ENCODE measurements at places on chromosomes 4 and X.

DNA sequence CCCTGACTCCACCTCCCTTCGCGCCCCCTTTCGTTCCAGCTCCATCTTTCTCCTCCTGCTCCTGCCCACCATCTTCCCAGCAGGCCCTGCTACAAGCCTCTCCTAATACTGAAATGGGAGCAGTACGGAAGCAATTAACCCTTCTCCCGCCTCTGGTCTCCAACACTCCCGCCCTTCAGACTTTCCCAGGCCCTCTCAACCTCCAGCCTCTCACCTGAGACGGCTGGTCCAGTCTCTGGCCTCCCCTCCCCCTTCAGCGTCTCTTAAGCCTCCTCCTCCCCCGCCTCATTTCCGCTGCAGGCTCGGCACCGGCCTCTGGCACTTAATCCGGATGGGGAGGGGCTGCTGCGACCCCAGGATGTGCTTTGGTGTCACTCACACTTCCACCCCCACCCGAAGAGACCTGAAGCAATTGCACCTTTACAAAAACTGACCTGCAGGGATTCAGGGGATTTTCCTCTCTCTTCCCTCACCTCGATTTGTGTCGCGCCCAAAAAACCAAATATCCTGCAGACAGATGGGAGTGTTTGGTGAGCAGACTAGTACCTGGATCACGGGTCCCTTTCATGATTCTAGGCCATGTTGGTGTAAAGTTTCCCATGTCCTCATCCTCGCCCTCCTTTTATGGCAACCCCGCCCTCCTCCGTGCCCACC lies 657 bp downstream of the TCEAL8 start:
- DNase-seq: no peak

- DNase-seq: no peak
These were observed 222.1 kb downstream of the TACR3 start for GRCh38 chr4:103497692-103498091.

DNA sequence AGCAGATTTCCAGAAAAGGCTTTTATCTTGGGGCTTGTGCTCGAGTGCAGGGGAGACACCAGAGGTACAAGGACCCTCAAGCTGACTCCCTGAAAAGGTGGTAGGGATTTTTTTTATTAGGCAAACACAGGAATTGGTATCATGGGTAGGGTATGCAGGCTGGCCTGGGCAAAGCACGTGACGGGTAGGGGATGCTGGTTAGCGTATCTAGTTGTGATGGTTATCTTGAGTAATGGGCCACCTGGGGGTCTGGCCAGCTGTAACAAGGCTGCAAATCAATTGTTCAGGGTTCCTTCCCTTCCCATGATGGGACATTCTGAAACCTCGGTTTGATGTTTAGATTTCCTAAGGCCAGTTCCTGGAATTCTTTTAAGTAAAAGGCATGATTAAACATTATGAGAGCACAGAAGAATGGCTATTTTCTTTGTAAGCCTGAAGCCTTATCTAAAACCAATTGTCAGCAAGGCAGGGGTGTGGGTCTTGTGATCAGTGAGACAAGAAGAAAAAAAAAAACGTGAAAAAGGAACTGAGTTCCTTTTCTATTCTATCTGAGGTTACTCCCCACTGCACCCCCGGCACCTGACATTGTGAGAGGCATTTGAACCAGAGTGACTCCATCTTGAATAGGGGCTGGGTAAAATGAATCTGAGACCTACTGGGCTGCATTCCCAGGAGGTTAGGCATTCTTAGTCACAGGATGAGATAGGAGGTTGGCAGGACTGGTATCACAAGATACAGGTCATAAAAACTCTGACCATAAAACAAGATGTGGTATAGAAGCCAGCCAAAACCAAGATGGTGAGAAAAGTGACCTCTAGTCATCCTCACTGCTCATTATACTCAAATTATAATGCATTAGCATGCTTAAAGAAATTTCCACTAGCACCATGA lies 64.2 kb upstream of the S100G start:
- DNase-seq: no peak

DNA sequence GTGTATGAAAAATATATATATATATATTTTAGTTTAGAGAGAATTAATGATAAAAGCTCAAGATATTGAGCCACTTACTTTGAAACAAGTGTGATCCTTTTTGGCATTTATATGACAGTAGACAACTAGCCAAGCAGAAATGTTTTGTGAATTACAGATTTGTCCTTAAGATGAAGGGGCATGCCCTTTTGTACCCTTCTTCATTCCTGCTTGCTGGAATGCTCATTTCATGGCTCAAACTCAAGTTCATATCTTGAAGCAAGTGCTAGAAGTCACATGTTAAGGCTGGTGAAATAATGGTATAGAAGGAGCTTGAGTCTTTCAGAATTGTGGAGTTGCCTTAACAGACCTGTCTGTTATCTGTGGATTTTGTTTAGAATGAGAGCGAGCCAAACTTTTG lies 203.0 kb downstream of the BMPR1B start:
- no peak for DNase-seq

GRCh38 chrX:96591421-96591820 lies 93.2 kb upstream of the DIAPH2 start:
- no peak for DNase-seq

DNA sequence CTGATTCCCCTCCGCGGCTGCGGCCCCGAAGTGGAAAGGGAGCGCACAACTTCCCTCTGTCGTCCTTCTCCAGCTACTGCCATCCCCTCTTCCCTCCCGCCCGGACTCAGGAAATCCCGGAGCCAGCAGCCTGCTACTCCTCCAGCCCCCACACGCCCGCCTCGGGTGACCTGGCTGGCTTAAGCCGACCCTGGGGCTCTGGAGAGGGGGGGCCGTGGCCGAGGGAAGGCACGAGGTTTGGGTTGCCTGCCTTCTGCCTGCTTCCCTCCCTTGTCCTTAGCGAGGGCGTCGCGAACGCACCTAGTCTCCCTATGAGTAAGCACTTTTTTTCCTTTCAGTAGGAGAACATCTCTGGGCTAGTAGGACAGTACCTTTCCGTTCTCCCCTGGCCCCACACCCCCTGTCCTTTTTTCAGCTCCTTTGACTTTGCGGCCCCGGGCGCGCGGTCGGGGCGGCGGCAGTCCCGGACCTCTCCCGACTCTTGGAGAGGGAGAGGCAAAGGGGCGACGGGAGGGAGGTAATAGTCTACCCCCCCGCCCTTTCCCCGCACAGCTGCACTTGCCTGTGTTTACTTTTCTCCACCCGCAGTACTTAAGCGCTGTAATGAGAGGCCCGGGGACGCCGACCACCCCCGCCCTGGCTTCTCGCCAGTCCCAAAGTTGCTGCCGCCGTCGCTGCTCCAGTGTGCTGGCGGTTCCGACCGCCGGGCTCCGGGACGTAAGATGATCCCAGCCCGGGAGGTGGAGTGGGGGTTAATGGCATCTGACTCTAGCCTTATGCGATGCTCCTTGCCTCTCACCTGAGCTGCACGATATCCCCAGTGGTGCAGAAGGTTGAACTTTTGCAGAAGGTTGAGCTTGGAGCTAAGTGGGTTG lies 868 bp downstream of the PLS3 start:
- DNase-seq: no peak

DNA sequence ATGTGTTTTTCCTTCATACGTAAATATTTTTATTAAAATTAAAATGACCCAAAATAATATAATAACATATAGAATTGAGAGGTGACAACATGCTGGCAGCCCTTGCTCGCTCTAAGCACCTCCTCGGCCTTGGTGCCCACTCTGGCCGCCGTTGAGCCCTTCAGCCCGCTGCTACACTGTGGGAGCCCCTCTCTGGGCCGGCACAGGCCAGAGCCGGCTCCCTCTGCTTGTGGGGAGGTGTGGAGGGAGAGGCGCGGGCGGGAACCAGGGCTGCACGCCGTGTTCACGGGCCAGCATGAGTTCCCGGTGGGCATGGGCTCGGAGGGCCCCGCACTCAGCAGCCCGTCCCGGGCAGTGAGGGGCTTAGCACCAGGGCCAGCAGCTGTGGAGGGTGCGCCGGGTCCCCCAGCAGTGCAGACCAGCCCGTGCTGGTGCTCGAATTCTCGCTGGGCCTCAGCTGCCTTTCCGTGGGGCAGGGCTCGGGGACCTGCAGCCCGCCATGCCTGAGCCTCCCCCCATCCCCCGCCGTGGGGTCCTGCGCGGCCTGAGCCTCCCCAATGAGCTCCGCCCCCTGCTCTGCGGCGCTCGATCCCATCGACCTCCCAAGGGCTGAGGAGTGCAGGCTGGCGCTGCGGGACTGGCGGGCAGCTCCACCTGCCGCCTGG lies 222.3 kb downstream of the PTTG2 start:
- DNase-seq: no peak

DNA sequence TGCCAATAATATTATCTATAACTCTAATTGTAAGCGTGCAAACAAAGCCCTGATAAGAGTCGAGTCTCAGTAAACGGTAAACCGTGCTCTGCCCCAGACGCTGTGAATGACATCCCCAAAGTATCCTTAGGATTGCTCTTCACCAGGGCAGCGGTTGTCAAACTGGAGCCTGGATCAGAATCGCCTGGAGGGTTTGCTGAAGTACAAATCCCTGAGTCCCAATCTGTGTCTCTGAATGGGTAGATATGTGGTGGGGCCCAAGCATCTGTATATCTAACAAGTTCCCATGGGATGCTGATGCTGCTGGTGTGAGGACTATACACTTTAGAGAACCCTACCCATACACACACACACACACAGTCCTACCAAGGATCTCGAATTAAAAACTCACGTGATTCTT lies 813 bp upstream of the APBB2 start:
- DNase-seq: no peak

- no peak for DNase-seq
These were observed 1.4 kb downstream of the RBM3 start for GRCh38 chrX:48575642-48576041.

- peak; percentile 73 for DNase-seq
These were observed 59.1 kb downstream of the SCD5 start for GRCh38 chr4:82739287-82740190.

DNA sequence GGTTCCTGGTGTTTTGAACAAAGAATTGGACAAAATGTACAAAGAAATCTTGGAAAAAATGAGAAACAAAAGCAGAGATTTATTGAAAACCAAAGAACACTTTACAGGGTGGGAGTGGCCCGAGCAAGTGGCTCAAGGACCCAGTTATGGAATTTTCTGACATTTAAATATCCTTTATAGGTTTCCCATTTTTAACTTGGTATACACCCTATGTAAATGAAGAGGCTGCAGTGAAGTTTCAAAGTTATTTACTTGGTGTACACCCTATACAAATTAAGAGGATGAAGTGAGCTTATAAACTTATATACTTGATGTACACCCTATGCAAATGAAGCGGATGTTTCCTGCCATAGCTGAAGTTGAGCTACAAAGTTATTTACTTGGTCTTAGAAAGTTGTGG lies 4.7 kb downstream of the NLRP2B start:
- DNase-seq: no peak

DNA sequence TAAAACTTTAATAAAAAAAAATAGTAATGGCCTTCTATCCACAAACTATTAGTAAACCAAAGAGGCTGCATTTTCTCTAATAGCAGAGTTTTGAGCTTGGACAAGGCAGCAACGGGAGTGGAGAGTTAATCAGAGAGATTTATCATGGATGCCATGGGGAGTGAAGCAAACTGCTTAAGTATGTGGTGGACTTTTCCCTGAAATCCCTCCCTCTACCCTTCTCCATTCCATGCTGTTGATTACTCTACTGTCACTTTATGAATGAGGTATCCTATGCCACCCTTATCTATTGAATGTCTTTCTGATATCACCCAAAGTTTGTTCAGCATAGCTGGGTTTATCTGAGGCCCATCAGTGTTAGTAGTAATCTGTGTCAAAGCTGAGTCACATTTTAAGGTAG lies 335.6 kb upstream of the TRAM1L1 start:
- DNase-seq: no peak

All from stimulated activated CD4-positive, alpha-beta T cell treated with anti-CD3 and anti-CD28 coated beads, TNF-alpha, amount 100 ng/mL, for 48 hours (primary cell).